Stimulated activated CD8-positive, alpha-beta memory T cell treated with anti-CD3 and anti-CD28 coated beads, Interleukin-4, amount 100 ng/mL, for 4 hours (primary cell): ENCODE measurements at places on chromosomes 13 and 19.

DNA sequence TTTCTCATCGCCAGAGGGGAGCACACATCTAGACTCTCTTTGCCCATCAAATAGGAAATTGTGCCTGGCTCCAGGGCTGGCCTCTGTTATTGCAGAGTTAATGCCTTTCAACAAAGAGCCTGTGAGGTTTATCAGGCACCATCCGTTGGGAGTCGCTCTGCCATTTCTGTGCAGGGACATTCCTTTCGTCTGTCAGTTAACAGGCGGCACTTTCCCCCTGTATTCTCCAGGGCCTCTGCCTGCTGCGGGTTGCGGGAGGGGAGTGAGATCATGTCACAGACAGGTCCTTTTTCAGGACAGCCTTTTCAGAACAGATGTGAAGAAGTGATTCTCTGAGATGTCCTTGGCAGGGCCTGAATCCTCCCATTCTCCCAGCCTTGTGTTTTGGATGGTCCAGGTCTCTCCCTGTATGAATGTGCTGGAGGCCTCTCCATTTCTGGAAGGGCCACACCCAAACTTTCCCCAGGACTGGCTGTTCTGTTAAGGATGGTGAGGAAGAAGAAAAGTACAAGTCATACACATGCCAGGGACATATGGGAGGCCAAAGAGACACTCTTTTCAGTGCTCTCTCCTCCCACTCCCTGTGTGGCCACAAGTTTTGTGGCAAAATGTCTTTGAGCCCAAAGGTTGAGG is 14.9 kb downstream of the SERP2 start:
- DNase-seq, result no peak

DNA sequence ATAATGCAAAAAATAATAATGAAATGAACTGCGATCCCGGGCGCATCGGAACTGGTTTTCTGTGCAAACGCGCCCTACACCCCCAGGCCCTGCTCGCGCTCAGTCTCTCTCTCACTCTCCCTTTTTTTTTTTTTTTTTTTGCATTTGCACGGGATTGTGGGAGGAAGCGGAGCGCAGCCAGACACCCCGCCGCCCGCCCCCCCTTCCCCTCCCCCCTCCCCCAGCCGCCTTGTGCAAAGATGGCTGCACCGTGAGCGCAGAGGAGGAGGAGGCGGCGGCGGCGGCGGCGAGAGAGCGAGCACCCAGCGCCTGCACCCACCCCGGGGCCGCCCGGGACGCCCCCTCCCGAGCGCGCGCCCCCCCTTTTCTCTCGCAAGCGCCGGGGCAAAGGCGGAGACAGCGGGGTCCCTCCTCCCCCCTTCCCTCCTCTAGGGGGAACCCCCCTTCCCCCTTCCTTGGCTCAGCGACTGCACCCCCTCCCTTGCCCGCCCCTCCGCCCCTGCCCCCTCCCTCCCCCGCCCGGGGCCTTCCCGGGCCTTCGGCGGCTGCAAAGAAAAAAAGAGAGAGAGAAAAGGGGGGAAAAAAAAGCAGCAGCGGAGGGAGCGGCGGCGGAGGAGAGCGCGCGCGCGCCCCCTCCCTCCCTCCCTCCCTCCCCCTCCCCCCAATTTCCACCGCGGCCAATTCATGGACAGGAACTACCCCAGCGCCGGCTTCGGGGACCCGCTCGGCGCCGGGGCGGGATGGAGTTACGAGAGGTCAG is at the start of gene PRR12:
Gene PRR12 (plus strand): TSS at position 212 of the 760 bp plus-strand sequence. CDS start 473 bp downstream, at position 685.
- DNase-seq, result no peak

DNA sequence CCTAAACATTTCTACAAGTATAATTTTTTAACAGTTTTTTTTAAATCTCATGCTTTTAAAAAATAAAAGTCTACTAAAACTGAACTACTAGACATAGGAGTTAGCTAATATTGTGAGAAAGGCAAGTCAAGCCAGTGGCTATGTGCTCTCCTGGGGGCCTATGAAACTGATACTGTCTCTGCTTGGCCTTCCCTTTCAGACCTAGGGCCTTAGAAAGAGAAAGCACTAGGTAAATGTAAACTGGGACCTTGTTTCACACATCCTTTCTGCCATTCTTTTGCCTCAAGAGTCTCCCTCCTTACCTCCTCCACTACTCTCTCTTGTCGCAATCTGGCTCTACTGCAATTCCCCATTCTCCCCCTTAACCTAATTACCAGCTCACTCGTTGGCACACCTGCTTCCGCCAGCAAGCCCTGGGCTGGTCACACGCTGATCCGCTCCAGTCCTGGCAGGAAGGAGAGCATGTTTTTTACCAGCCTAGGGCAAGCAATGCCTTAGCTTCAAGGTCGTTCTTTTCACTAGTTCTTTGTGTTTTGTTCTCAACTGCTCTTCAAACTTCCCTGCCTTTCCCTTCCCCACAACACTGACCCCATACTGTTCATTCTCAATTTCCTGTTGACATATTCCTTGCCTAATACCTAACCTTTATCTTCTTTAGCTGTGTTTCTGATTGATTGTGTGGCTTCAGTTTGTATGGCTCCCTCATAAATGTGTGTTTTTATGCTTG is 23.1 kb downstream of the TBC1D4 start:
- no peak for DNase-seq

GRCh38 chr13:49046519-49046918 is 70.8 kb downstream of the FNDC3A start:
- no peak for DNase-seq

- DNase-seq, result no peak
Observed at GRCh38 chr13:31409678-31410356, 210.0 kb downstream of the B3GLCT start.

GRCh38 chr13:38538422-38538821 is 148.5 kb upstream of the FREM2 start:
- DNase-seq, result no peak

GRCh38 chr13:46633416-46633815 is 80.4 kb downstream of the LRCH1 start:
- DNase-seq, result no peak
